ENCODE measurements at places on chromosomes 11 and 22.

DNA sequence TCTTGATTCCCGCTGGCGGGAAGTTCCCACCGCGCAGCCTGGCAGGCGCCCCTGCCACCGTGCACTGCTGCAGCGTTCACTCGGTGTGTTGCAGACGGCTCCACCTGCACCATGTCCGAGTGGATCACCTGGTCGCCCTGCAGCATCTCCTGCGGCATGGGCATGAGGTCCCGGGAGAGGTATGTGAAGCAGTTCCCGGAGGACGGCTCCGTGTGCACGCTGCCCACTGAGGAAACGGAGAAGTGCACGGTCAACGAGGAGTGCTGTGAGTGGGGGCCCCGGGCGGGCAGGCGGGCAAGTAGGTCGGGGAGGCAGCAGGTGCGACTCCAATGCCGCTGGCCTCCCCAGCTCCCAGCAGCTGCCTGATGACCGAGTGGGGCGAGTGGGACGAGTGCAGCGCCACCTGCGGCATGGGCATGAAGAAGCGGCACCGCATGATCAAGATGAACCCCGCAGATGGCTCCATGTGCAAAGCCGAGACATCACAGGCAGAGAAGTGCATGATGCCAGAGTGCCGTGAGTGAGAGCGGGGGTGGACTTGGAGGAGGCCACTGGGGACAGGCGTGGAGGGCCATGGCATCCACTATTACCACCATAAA is 99.7 kb downstream of the RRAS2 start:
- DNase-seq = no peak

- DNase-seq = peak; percentile 95
Measured at GRCh38 chr22:50305923-50306566, 1.4 kb downstream of the PLXNB2 start.

DNA sequence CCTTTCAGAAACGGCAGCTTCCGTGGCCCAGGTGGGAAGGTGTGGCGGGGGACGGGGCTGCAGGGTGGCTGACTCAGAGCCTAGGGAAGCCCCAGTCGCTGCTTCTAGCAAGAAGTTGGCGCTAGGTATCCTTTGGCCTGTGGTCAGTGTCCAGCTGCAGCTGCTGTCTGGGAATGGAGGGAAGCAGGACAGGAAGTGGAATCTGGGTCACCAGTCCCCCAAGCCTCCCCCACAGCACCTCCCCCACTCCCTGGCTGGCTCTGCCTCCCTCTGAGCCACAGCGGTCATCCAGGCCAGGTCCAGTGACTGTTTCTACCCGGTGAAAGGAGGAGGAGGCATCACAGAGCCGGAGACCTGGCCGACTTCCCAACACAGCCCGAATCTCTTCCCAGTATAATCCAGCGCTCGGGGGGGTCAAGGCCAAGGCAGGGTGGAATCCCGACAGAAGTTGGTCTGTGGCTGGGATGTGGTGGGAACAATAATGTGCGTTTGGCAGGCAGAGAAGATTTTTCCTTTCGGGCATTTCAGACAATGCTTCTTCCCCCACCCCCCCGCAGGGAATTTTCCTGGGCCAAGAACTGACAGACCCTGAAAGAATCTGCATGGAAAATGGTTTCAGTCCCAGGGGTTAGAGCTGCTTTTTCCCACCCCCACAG is 45.1 kb downstream of the C11orf96 start:
- DNase-seq = no peak

- DNase-seq = peak; percentile 6
Measured at GRCh38 chr22:28438183-28438768, 241.4 kb downstream of the TTC28 start.

GRCh38 chr11:87020336-87020735 is 17.4 kb upstream of the TMEM135 start:
- DNase-seq = no peak

GRCh38 chr11:46386005-46386578 is 4.6 kb downstream of the MDK start:
- DNase-seq = no peak

Data from SHP77 (cell line).